ENCODE measurements at places on chromosomes 16 and 17.

DNA sequence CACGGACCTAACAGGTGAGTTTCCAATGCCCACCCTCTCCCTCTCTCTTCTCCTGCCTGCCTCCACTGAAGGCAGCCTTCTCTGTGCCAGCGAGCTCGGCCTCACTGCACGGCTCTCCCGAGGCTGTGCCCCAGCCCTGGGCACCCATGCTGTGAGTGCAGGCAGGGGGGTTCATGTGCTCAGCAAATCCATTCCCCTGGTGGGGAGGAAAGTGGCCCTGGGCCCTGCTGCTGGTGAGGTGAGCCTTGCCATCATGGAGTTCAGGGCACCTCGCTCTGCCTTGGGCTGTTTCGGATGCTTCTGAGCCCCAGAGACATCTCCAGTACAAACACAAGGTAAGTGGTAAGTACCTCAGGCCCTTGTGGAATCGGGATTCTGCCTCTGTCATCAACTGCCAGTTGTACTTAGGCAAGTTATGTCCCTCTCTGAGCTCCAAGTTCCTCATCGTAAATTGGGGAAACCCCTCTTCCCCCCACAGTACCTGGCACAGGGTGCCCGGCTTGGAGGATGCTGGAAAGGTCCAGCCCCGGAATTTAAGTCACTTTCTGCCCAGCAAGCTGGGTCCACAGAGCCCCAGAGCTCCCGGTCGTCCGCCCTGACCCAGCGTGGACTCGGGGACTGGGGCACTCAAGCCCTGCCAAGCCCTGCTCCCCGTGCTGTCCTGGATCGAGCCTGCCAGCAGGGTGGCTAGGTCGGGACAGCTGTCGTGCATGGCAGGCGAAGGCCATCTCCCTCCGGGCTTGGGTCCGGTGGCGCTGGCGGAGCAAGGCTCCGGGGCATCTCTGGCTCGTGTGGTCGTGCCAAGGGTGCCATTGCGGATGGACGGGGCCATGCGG, 684 bp upstream of the NUDT16L1 start:
- DNase-seq: no peak

DNA sequence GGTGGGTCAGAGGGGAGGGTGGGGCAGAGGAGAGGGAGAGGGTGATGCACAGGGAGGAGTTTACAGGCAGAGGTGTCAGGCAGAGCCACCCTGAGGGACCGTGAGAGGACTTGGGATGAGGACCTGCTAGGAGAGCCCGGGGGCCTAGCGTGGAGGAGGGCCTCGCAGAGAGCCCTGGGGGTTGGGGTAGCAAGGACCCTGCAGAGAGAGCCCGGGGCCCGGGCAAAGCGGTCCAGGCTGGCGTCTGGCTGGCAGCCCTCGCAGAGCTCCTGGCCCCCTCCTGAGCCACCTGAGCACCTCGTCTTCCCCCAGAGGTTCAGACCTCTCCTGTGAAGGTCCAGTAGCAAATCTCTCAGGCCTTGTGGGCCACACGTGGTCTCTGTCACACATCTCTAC, 42.0 kb upstream of the ZNF469 start:
- DNase-seq: no peak

GRCh38 chr16:47475786-47476185, 14.7 kb downstream of the PHKB start:
- DNase-seq: no peak

- DNase-seq: no peak
Observed at GRCh38 chr17:1546292-1546922, 16.2 kb downstream of the PITPNA start.

DNA sequence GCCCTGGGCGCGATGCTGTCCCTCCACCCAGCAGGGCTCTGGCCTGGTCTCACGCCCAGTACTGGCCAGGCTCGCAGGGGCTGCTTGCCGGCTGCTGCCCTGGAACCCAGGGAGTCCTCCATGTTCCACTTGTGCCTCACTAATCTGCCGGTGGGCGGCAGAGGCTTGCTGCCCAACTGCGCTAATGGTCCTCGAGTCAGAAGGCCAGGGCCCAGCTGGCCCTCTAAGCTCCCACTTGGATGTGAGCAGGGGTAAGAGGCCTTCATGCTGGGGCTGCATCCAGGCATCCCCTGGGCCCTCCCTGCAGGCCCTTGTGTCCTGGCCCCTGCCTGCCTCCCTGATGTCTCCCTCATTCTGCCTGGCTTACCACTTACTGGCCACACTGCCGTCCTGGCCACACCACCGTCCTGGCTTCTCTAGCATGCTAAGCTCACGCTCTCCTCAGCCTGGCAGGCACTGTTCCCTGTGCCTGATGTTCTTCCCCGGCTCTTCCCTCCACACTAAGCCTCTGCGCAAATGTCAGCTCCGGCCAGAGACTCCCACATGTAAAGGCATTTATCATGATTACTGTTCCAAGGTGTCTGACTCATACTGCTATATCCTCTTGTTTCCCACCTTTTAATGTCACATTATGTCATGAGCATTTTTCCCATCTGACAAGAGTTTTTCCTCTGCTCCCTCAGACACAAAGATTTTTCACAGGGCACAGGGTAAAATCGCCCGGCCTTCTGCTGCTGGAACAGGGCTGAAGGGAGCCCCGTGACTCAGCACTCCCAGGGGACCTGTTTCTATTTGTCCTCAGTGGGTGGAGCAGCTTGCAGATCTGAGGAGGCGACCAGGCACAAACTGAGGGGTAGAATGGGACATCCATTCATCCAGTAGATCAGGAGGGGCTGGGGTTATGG, 15.9 kb downstream of the B9D1 start:
- DNase-seq: peak; percentile 85

DNA sequence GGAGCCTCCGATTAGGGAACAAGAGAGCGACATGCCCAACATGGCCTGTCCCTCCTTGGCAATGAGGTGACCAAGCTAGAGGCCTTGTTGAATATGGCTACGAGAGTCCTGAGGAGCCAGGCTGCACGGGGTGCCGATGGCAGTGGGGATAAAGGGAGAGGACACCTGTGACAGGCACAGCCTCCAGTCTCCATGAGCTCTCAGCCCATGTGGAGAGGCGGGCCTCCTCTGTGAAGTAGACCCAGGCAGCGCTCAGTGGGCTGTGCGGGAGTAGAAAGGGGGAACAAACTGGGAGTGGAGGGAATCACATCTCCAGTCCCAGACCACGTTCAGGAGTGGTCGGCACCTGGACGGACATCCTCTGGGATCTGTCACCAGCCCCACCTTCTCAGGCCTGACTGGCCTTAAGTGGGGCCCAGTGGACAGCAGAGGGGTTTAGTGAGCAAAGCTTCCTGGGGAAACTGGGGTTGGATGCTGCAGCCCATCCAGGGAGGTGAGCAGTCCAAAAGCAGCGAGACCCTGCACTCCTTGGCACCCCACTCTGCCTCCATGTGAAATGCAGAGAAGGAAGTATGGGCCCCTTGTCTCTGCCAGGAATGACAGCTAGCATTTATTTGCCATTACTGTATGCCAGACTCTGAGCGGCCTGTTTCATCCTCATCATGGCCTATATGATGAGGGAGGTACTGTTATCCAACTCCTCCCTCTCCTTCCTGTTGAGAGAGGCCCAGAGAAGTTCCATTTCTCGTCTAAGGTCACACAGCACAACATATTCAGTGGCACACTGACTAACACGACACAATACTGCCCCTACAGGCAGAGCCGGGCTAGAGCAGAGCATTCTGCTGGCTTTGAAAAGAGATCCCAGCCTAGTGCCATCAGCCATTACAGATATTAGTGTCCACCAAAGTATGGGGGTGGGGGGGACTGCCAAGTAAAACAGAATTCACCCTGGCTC, 4.5 kb upstream of the TMEM92 start:
- DNase-seq: peak; percentile 68

- DNase-seq: peak; percentile 81
Observed at GRCh38 chr17:78979780-78980623, at the start of gene LGALS3BP. TSS of gene LGALS3BP (minus strand) at chr17:78979923. CDS start at chr17:78977191, 2,732 bp downstream.

GRCh38 chr16:51312363-51313150, 161.5 kb upstream of the SALL1 start:
- no peak for DNase-seq

DNA sequence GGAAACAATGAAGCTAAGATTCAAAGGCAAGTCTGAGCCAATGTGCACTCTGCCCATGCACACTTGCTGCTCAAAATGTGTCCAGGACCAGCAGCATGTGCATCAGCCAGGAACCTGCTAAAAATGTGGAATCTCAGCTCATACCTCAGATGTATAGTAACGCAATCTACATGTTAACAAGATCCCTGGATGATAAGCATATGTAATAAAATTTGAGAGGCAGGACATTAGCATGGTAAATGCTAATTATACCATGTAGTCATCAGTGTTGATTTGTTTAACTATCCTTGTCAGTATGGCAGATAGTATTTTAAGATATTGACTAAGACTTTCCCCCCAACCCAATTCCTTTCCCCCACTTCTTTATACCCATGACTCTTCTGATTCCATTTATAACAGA, 379.6 kb downstream of the TOX3 start:
- DNase-seq: no peak

GRCh38 chr16:20260215-20261009, 66.9 kb downstream of the GP2 start:
- no peak for DNase-seq

GRCh38 chr17:34141590-34141989, 113.5 kb upstream of the CCL2 start:
- DNase-seq: no peak

DNA sequence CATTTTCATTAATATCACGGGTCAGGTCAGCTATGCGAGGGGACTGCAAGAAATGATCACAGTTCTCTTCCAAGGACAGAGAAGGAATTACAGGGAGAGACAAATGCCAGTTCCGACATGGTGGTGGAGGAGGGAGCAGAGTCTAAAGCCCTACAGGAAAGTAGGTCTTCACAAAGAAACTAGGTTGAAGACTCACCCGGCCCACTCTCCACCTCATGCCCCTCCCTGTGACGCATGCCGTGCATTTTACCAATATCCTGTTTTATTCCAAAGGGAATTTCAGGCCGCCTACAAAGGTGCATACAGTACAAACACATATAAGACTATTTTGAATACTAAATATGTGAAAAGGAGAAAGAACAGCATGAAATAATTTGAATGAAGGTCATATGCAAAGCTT, 56.8 kb downstream of the CDH11 start:
- no peak for DNase-seq
